ENCODE measurements at places on chromosomes 7 and 10. TPM values are rescaled to one million over a fixed set of nuclear protein-coding genes. Genes with fewer than 3 reads are reported as not detected.

DNA sequence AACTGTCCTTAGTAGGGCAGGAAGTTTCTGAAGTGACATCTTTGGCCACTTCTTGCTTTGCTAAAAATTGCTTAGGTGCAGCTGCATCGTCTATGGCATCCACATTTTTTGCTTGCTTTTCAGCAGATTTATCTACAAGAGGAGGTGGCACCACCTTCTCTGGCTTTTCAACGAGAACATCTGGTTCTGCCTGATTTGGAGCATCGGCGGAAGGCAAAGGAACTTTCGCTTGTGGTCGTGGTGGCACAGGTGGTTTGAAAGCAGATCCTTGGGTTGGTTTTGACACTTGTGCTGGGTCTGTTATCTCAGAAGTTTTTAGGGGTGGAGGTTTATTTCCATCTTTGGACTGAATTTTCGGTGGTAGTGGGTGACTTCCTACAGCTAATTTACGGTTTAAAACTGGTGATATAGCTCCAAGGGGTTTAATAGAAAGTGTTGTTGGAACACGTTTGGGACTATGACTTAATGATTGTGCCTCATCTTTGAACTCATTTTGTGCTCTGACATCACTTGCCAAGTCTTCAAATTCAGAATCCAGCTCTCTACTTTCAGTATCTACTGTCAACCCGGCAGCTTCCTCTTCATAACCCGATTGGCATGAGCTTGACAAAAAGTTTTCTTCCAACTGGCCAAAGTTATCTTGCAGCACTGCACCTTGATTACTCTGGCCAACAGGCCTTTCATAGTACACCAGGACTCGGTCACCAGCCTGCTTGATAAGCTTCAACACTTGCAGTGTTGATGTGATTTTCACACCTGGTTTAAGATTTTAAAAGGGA is 44.0 kb downstream of the SLC18A2 start:
- no peaks in the 10 kb centered on the region for H3K27me3 ChIP-seq
- peaks cover 32% of the 10 kb centered on the region for H3K36me3 ChIP-seq
- no peak overlapping the region for H3K4me3 ChIP-seq
- no peak overlapping the region for H3K27ac ChIP-seq

DNA sequence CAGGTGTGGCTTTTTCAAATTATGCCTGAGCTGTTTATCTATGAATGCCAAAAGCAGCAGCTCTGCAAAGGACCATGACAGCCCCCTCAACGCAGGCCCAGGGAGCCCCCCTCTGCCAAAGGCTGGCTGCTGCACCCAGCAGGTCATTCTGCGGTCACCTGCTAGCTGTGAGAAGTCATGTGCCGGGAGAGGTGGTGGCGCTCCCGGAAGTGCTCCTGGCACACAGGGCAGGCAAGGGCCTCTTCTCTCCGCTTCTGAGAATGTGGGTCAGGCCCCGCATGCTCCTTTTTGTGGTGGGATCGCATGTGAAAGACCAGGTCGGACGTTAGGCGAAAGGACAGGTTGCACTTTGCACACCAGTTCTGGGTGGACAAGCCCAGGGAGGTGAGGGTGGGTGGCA is 16.4 kb downstream of the ZNF488 start:
- H3K36me3 ChIP-seq, result no peaks in the 10 kb centered on the region
- no peak overlapping the region for H3K4me3 ChIP-seq
- peak; percentile 28 for DNase-seq
- no peaks in the 10 kb centered on the region for H3K27me3 ChIP-seq
- no peak overlapping the region for H3K27ac ChIP-seq

- H3K36me3 ChIP-seq, result no peaks in the 10 kb centered on the region
- no peak overlapping the region for H3K4me3 ChIP-seq
- H3K27ac ChIP-seq, result peak overlapping the region; percentile 8
- no peaks in the 10 kb centered on the region for H3K4me1 ChIP-seq
Measured at GRCh38 chr7:87216701-87217508, 2.6 kb downstream of the TMEM243 start.

- H3K27me3 ChIP-seq, result no peaks in the 10 kb centered on the region
- no peak for DNase-seq
- H3K4me3 ChIP-seq, result no peak overlapping the region
- no peaks in the 10 kb centered on the region for H3K36me3 ChIP-seq
Measured at GRCh38 chr10:25036381-25036780, 20.0 kb downstream of the THNSL1 start.

DNA sequence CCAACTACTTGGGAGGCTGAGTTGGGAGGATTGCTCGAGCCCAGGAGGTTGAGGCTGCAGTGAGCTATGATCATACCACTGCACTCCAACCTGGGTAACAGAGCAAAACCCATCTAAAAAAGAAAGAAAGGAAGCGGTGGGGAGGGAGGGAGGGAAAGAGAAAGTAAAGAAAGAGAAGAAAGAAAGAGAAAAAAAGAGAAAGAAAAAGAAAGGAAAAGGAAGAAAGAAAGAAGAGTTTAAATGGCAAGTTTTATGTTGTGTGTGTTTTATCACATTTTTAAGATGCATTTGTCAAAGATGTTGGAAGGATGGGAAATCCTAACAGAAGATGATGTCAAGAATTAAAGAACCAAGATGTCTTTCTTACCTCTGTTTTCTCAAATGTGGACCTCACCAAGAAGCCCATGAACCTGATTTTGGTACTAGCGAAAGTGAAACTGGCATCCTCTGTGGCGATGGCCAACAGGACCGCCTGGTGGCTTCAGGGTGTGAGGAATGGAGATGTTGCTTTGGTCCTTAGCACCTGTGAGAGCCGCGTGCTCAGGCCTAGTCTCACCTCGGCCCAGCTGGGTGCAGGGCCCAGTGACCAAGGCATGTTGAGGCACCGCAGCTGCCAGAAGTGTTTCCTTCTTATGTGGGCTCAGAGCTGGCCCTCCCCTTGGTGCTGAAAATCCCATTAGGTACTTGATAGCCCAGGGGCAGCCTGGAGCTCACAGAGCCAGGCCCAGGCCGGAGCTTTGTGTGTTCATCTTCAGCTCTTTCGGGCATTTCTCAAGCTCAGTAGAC is 9.8 kb downstream of the UCMA start:
- no peak overlapping the region for H3K27ac ChIP-seq
- H3K36me3 ChIP-seq, result no peaks in the 10 kb centered on the region
- H3K4me1 ChIP-seq, result no peaks in the 10 kb centered on the region
- no peaks in the 10 kb centered on the region for H3K27me3 ChIP-seq
- no peak overlapping the region for H3K4me3 ChIP-seq

- no peaks in the 10 kb centered on the region for H3K36me3 ChIP-seq
- H3K4me3 ChIP-seq, result peak overlapping the region; percentile 9
- H3K27me3 ChIP-seq, result no peaks in the 10 kb centered on the region
- no peaks in the 10 kb centered on the region for H3K4me1 ChIP-seq
- DNase-seq, result no peak
- no peak overlapping the region for H3K27ac ChIP-seq
Measured at GRCh38 chr7:100167912-100168323, 499 bp downstream of the GAL3ST4 start.

DNA sequence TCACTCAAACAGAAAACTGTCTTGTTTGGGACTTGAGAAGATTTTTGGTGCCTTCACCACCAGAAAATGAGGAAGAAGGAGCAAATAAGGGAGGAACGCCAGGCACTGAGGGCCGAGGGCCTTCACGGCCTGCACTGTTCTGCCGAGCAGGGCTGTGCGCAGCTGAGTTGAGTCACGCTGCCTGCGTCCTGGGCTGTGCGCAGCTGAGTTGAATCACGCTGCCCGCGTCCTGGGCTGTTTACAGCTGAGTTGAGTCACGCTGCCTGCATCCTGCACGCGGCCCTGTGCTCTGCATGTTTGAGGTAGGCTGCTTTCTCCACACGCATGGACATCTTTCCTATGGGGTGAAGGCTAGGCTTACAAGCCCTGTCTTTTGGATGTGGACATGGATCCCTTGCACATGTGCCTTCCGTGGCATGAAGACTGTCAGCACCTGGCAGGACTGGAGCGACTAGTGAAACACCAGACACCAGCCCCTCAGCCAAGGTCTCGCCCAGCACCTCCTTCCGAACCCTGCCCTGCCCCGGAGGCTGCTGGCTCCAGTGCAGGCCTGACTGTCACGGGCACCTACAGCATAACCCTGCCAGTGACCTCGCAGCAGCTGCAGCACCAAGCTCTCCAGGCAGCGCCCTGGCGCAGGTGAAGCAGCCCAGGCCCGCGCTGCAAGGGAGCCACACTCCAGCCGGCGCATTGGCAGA is 96.7 kb downstream of the HTR5A start:
- no peaks in the 10 kb centered on the region for H3K4me1 ChIP-seq
- H3K4me3 ChIP-seq, result no peak overlapping the region
- no peaks in the 10 kb centered on the region for H3K36me3 ChIP-seq
- no peak for DNase-seq
- H3K27me3 ChIP-seq, result no peaks in the 10 kb centered on the region

DNA sequence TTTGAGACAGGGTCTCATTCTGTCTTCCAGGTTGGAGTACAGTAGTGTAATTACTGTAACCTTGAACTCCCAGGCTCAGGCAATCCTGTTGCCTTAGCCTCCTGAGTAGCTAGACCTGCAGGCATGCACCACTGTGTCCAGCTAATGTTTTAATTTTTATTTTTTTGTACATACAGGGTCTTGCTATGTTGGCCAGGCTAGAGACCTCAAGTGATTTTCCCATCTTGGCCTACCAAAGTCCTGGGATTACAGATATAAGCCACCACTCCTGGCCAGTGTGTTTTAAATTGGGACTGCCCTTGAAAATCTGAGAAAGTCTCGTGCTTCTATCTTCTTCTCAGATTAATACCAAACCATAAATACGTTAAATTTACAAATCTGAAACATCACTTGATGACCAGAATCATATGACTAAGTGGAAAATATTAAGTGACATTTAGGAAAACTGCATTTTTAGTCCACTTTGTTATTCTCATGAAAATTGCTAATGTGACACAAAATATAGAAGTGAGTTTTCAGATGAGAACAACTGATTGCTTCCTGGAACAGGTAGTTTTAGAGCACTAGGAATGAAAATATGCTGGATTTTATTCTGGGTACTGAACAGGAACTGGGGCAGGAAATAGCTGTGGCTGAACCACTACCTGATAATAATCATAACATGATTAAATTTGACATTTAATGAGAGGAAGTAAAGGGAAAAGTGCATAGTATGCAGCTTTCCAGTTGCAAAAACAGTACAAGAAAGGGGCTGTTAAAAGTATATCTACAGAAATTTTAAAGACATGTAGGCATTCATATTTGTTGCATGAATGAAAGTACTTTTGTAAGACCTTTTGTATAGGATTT is 4.2 kb downstream of the PHTF2 start:
- H3K4me3 ChIP-seq, result no peak overlapping the region
- H3K4me1 ChIP-seq, result no peaks in the 10 kb centered on the region
- no peaks in the 10 kb centered on the region for H3K36me3 ChIP-seq

Gene MMRN2
- 10.6 TPM for total RNA-seq

Gene ITPRID1
- not detected for total RNA-seq

All from right lobe of liver (tissue), 6 donors.